Mesendoderm (in vitro differentiated cells): ENCODE measurements at places on chromosomes 3 and 15.
A peak's percentile ranks its signal among the peaks of the same experiment; 100 is the strongest.

DNA sequence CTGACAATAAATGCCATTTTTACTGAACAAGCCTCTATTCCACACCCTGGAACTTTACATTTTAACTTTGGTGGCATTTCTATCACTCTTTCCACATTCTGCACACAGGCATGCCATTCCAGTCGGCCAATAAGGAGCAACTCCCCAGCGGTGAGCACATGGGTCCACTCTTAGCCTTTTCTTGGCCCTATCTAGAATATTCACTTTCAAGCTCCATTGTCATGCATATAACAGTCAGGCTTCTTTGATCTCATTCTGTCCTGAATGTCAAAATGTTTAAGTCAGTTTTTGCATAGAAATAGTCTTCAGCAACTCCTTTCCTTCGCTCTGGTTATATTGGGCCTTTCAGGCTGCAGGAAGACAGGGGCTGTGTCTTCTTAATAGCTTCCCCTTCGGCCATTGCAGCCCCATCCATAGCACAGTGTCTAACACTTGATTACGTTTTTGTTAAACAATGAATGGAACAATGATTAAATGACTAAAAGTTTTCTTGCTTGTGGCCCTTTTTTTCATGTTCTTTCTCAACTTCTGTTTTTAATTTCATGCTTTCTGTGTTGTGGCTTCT is 427.3 kb downstream of the MFSD1 start:
- peak; percentile 1 for DNase-seq

DNA sequence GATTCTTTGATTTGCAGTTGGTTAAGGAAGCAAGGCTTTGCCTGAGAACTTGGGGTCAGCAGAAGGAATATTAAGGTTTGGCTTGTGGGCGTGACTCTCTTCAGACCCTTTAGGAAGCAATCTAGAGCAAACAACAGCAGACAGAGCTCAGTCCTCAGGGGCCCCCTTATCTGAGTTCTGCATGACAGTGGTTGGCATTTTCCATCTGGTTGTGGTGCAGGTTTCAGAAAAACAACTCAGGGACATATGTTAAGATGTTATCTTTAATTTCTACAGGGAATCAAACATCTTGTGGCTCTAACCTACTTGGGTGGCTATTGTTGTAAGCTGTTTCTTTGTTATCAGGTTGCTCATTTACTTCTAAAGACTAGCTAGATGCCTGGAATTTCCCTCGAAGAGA is 141.4 kb downstream of the VPS8 start:
- peak; percentile 37 for DNase-seq

GRCh38 chr3:194870394-194871110 is 184.9 kb downstream of the FAM43A start:
- DNase-seq, result peak; percentile 40

- no peak for DNase-seq
Observed at GRCh38 chr3:141268306-141268705, 36.7 kb downstream of the PXYLP1 start.

GRCh38 chr3:127949446-127950055 is 34.5 kb downstream of the KBTBD12 start:
- DNase-seq, result no peak

- no peak for DNase-seq
Observed at GRCh38 chr3:171978390-171978789, 61.0 kb upstream of the FNDC3B start.

GRCh38 chr3:187519428-187519890 is 150.7 kb downstream of the SST start:
- peak; percentile 94 for DNase-seq

DNA sequence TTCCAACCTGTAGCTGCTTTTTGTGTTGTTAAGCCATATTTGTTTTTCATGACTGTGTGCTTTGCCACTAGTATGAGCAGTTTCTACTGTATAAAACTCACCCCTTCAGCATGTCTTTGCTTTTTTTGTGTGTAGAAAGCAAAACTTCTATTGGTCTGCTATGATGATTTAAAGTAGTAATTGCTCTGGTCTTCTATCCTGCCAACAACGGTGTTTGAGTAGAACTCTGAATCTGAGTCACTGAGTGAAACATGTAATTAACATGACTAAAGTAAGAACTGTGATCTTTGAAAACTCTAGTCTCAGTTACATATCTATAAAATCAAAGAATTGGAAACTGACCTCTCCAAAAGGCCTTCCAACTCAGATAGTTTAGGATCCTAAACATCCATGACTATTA is 133.6 kb downstream of the TPRG1 start:
- no peak for DNase-seq

DNA sequence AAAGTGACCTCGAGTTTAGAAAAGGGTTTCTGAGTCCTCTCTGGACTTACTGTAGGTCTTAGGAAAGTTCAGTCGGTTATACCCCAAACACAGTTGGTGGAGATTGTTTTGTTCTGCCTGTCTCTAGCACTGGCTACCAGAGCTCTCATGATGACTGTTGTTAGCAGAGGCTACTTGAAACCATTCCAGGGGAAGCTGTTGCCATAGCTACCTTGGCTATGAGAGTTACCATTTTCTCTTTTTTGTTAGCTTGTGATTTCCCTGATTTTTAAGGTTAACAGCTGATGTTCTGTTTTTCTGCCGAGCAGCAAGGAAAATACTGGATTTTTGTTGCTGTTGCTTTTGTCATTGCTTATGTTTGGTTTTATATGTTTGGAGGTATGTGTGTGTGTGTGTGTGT is 26.7 kb downstream of the ABHD2 start:
- peak; percentile 58 for DNase-seq

DNA sequence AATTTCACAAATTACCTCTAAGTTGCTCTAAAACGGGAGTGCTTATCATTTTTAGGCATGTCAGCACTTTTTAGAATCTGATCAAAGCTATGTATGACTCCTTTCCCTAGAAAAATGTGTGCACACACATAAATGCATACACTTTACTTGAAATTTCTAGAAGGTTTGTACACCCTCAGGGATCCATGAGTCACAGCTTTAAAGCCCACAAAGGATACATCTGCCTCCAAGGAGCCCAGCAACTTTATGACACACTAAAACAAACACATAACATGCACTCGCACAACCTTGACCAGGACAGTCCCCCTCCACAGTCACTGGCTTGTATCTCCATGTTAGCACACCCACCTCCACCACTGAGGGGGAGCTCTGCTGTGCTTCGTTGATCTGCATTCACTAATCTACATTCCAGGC is 722.0 kb upstream of the CFAP20DC start:
- DNase-seq, result no peak

DNA sequence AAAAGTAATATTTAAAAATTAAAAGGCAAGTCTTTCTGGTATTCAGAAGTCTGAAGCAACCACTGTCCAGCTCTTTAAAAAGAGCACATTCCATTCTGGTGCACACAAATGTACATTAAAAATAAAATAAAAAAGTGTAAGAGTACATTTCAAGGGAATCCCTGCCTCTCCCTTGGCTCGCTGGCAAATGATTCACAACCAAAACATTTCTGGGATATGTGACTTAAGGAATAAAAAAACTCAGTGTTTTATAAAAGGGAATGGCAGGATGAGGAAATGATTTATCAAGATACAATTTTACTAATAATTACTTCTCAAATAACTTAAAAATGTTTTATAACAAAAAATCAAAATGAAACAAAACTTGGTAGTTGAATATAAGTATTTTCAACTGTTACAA is 23.8 kb upstream of the ANXA2 start:
- DNase-seq, result no peak

DNA sequence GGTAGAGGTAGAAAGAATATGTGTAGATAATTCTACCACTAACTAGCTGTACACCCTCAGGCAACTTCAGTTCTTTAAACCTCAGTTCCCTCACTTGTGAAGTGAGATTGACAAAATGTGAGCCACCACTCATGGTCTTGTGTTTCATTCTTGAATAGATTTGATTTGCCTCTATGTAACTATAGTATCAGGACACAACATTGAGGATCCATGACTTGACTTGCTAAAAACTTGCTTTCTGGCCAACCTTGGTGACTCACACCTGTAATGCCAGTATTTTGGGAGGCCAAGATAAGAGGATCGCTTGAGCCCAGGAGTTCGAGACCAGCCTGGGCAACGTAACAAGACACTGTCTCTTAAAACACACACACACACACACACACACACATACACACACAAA is 115.8 kb upstream of the FLNB start:
- DNase-seq, result no peak

GRCh38 chr3:94106268-94106667 is 43.4 kb downstream of the NSUN3 start:
- peak; percentile 21 for DNase-seq

DNA sequence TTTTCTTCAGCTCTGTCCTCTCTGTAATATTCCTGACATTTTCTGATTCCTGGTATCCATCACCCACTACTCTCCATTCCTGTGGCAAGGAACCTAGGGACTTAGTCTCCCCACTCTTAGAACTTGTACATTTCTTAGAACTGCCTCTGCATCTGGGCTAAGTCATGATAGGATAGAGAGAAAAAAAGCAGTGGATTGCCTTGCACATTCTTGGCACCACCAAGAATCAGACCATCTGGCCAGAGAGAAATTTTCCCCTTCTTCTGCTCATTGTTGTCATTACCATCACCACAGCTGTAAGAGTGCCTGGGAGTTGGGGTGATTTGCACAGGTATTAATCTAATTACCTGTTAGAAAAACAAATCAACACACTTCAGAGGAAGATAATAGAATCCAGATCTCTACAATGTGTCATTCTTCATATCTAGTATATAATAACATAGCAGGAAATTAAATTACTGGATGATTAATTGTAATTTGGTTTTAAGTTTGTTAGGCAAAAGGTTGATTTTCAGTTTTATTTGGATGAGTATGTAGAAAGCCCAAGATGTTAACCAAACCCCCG is 264.8 kb upstream of the ZPLD1 start:
- DNase-seq, result no peak

GRCh38 chr3:186173224-186173815 is 64.4 kb upstream of the ETV5 start:
- no peak for DNase-seq

DNA sequence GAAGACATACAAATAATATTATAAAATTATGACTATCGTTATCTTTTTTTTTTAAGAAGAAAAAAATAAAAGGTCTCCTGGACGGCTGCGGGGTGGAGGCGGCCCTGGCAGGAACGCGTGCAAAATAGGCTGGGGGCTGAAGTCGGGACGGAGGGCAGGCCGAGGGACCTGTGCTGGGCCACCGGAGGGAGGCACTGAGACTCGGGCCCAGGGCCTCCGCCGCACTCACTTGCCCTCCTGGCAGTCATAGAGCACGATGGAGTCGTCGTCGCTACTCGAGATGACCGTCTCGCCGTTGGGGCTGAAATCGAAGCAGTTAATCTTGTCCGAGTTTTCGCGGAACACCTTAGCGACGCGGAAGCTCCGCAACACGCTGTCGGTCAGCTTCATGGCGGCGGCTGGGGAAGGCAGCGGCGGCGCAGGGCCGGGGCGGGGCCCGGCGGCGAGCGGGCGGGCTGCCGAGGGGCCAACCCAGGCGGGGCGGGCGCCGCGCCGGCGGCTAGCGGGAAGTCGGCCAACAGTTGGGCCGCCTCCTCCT is 408 bp downstream of the WDR82 start:
- peak; percentile 78 for DNase-seq

DNA sequence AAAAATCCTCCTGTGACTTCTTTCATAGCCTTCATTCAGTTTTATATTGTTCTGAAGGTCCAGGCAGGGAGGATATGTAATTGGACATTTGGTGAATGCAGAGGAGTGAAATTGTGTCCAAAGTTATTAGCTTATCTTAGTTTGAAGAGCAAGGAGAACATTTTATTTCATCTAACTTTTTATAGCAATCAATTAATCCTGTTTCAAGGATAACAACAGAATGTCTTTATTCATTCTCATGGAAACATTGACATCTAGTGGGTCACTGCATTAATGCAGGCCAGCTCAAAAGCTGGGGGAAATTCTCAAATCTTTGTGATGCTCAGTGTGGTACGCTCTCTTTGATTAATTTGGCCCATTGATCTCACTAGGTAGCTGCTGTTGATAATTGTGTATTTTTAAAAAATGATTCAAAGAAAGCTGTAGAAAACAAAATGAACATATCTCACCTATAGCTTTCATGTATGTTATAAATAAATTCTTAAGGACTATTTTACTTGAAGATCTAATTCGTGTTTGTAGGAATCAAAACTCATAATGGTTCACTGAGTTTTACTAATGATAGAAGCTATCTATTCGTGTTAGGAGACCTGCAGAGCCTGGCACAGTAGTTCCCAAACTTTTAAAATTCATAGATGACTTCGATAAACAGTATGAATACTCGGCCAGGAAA is 150.8 kb upstream of the KCNMB2 start:
- peak; percentile 48 for DNase-seq

DNA sequence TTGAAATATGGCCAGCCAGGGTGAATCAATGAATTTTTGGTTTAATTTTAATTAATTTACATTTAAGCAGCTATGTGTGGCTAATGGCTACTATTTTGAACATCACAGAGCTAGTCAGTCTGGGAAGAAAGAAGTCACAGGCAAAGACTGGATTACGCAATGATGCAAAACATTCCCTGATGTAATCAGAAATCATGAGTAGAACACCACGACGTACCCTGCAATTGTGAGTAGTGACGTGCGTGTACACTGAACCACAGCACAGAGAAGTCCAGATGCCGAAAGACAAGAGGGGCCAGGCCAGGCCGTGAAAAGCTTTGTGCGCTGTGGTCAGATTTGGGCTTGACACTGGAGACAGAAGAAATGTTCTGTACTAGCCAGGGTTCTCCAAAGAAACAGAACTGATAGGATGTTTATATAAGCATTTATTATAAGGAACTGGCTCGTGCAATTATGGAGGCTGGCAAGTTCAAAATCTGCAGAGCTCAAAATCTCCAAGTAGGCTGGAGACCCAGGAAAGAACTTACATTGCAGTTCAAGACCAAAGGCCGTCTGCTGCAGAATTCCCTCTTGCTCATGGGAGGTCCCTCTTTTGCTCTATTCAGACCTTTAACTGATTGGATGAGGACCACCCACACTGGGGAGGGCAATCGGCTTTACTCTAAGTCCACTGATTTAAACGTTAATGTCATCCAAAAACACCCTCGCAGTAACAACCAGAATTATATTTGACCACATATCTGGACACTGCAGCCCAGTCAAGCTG is 44.6 kb downstream of the SH3BP5 start:
- no peak for DNase-seq

- peak; percentile 44 for DNase-seq
Observed at GRCh38 chr15:29089731-29090616, 179.6 kb downstream of the NSMCE3 start.

GRCh38 chr3:102454181-102454580 is 19.4 kb downstream of the ZPLD1 start:
- no peak for DNase-seq

- no peak for DNase-seq
Observed at GRCh38 chr15:27327467-27328025, 356.6 kb downstream of the GABRG3 start.
